ENCODE measurements at places on chromosomes 7 and 10. TPM values are rescaled to one million over a fixed set of nuclear protein-coding genes. Genes with fewer than 3 reads are reported as not detected.

The CLDN12 gene
- 17.2 TPM for total RNA-seq

The HUS1 gene
- 20.5 TPM for total RNA-seq

The DNAJC12 gene
- total RNA-seq = 2.2 TPM

The OR2A12 gene
- total RNA-seq = not detected

Data from bronchus fibroblast of lung (primary cell).